IPS-NIHi11 (cell line): ENCODE measurements at places on chromosomes 1 and 21.
A peak's percentile ranks its signal among the peaks of the same experiment; 100 is the strongest.

DNA sequence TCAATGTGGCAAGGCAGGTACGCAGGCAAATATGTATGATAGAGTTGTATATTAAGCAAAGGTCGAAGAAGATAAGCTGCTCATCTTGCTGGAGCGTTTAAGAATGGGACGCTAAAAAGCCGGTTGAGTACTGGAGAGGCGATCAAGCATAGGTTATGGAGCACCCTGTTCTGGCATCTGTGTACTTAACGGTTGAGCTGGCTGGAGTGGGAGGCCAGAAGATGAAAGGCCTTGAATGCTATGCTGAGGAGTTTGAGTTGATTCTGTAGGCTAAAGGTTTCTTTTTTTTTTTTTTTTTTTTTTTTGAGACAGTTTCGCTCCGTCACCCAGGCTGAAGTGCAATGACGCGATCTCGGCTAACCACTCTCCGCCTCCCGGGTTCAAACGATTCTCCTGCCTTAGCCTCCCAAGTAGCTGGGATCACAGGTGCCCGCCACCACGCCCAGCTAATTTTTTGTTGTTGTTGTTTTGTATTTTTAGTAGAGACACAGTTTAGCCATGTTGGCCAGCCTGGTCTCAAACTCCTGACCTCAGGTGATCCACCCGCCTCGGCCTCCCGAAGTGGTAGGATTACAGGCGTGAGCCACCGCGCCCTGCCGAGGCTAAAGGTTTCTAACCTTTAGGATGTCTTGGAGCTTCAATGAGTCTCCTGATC is 850 bp upstream of the KHDC4 start:
- no peak for DNase-seq

GRCh38 chr21:45763506-45763905 is 120.0 kb downstream of the PCBP3 start:
- DNase-seq: no peak

GRCh38 chr1:75542818-75543570 is 67.9 kb downstream of the SLC44A5 start:
- DNase-seq: no peak

GRCh38 chr1:5888606-5889211 is 103.5 kb downstream of the NPHP4 start:
- DNase-seq: no peak

DNA sequence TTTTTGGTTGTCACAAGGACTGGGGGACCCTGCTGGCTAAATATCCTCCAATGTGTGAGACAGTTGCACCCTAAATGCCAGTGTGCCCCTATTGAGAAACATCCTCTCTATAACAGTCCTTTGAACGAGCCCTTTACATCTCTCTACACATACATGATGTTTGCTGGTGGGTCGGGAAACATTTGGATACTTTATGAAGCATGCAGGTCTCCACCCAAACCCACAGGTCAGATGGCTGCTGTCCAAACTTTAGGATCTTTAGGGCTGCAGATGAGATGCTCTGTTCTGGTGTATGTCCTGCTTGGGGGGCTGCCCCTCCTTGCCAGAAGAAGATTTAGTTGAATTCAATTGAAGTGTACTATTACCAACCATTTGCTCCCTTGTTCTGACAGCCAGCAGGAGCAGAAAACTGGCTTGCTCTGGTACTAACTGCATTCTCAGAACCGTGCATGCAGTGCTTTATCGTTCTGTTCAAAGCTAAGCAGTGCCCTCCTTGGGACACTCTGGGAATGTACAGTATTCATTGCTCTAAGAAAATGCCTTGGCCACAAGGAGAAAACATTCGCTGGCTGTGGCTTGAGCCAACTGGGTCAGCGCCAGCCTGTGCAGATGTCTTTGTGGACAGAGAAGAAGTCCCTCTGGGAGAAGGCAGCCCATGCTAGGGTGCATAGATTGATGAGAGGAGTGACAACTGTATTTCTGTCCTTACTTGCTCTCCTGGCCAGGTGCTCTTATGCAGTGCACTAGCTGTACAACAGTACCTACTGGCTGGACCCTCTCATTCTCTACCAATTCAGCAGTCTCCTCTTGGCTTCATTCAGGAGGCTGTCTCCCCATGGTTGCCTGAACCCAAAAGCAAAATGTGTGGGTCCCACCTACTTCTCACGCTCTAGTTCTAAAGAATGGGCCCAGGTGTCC is 61.4 kb upstream of the DIRAS3 start:
- DNase-seq: peak; percentile 40

DNA sequence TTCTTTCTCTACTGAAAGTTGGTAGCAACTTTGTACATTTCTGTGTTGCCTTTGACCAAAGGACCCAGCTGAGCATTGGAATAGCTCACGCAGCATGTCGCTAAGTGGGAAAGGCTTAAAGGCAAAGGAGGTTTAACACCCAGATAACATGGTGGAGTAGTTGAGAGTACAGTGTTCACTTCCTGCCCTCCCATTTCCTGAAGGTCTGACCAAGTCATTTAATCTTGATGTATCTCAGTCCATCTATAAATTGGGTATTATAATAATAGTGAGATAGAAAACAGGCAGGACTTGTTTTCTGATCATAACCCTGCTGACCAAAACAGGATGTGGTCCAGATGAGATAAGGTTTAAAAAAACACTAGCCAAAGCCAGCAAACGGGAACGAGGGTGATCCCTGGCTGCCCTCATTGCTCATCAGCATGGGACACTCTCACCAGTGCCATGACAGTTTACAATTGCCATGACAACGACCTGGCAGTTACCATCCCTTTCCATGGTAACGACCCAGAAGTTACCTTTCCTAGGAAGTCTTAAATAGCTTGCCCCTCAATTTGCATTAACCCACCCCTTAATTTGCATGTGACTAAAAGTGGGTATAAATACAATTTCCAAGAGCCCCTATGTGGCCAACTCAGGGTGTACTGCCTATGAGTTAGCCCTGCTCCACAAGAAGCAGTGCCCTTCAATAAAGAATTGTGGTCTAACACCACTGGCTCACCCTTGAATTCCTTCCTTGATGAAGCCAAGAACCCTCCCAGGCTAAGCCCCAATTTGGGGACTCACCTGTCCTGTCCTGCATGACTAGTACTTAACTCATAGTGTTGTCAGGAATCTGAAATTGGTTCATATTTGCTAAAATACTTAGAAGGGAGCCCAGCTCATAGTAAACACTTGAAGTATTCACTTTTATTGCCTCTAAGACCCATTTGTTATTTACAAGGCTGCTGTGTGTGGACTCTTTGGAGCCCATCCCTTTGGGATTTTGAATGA is 28.4 kb upstream of the FHAD1 start:
- no peak for DNase-seq

- no peak for DNase-seq
These were observed 8.1 kb upstream of the CENPL start for GRCh38 chr1:173832748-173833147.

DNA sequence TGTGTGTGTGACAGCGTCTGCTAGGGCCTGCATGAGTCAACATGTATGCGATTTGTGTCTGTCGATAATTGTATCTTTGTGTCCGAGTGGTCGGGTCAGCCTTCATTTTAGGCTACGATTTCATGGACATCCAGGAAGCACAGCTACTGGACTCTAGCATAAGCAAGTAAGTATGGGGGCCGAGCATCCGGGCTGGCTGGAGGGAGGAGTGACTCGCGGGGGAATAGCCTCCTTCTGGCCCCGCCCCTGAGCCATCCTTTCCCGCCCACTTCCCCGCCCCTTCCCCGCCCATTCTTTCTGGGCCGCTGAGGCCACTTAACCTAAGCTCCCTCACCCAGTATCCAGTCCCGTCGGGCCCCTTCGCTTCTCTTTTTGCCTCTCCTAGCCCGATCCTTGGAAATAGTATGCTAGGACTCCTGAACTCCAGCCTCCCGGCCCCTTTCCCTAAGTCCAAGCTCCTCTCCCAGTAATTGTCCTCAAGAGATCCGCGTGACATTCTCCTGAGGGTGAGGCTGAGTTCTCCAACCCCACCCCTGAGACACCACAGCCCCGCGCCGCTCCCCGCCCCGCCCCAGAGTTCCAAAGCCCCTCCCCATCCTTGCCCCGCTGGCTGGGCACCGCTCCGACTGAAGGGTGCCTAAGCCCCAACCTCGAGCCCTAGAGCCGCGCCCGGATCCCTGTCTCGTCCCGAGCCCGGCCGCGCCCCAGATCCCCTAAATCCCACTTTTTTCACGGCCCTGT is 1.2 kb downstream of the MAP3K6 start:
- peak; percentile 89 for DNase-seq

DNA sequence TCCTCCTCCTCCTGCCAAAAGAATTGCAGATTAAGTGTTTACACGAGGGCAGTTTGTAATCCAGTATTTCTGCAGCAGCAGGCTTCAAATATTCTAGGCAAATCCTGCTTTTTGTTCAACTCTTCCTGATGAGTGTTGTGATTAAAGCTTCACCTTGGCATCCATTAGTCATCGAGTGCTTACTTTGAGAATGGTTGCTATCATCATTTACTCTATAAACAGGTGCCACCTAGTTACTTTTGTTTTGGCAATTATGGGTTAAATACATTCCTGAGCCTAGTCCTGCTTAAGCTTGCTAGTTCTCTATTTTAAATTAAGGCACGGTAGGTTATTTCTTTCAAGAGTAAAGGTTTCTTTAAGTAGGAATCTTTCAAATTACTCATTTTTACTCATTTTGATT is 20.3 kb downstream of the PDC start:
- DNase-seq: no peak

- DNase-seq: no peak
These were observed 347.4 kb upstream of the PTBP2 start for GRCh38 chr1:96374076-96374762.

GRCh38 chr21:25528515-25528914 is 78.8 kb downstream of the MRPL39 start:
- DNase-seq: no peak

GRCh38 chr1:20865001-20865400 is 77.9 kb upstream of the HP1BP3 start:
- DNase-seq: no peak

DNA sequence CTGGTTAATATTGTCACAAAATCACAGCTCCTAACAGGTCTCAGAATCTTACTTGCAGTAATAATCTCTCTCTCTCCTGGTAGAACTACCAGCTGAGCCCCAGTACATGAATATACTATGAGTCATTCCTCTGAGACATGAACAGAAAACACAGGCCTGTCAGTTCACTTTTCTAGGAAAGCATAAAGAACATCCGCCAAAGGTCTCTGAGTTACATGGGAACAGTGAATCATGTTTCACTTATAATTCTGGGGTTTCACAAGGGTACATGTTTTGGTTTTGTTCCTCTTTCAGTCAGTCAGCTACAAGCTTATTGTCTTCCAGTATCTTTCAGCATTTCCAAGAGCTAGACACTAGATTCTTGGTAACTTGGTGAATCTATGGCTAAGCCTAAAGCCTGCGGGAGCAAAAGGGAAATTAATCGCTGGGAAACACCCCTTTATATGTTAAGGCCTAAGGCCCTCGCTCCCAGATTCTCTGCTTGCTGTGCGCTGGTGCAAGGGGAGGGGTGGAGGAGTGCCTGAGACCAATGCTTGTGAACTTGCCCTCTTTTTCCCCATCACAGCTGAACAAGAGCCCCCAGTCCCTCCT is 31.7 kb downstream of the IFNGR2 start:
- DNase-seq: no peak

DNA sequence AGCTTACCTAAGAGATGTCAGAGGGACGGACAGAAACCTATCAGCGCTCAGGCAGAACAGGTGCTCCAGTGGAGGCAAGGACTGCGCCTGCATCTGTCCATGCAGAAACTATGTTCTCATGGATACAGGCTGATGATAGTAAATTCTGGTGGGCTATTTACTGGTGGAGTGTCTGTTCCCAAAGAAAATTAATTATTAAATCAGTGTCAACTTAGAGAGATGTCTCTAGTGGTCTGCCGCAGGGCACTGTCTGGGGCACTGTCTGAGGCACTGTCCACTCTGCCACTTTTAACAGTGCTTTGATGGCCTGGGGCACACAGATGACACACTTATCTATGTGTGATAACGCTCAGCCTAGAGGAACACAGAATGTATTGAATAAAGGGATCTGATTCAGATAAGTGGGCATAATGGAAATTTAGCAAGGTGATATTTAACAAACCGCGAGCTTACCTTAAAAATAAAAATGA is 148.1 kb downstream of the RGS7 start:
- DNase-seq: no peak

- no peak for DNase-seq
These were observed 66.2 kb downstream of the S1PR1 start for GRCh38 chr1:101302831-101303511.

DNA sequence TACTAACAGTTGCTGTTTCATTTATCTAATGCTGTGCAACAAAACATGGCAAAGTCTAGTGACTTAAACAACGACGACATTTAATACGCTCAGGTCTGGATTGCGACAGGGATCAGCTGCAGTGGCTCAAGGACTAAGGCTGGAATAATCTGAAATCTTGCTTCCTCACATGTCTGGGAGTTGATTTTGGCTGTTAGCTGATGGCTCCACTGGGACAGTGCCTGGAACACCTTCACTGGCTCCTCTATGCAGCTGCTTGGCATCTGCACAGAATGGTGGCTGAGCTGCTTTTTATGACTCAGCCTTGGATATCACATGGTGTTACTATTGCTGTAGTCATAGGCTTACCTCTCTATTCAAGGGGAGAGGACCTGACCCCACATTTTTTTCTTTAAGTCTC is 24.0 kb upstream of the BTG3 start:
- no peak for DNase-seq

DNA sequence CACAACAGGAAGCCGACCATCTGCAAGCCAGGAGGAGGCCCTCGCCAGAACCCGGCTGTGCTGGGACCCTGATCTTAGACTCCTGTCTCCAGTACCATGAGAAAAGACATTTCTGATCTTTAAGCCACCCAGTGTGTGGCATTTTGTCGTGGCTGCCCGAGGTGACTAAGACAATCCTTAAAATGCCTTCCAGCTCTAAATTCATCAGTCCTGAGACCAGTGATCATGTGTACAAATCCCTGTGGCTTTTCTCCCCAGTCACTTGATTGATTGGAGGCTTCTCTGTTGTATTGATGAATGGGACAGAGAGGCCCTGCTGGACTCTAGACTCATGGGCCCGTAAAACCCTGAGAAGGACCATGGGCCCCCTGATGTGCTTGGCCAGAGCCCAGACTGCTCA is 36.1 kb downstream of the B3GALT5 start:
- DNase-seq: no peak

DNA sequence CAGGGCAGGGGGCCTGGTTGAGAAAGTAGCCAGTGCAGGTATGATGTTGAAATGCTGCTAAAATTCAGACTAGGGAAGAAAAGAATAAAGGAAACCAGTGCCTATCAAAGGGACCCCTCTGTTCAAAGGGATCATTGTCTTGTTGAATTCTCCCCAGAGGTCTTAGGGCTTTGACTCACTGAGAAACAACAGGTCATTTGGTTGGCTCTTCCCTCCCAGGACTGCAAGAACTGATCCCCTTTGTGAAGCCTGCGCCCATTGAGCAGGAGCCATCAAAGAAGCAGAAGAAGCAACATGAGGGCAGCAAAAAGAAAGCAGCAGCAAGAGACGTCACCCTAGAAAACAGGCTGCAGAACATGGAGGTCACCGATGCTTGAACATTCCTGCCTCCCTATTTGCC is 11.8 kb upstream of the CELSR2 start:
- no peak for DNase-seq
